Right hindlimb (tissue), 1 donor: ENCODE measurements at places on chromosomes 7 and 10.
A peak's percentile ranks its signal among the peaks of the same experiment; 100 is the strongest.

GRCh38 chr10:122029499-122030199 lies 40.7 kb downstream of the TACC2 start:
- peak; percentile 45 for DNase-seq

- no peak for DNase-seq
Observed at GRCh38 chr7:135775230-135775629, 26.6 kb upstream of the FAM180A start.

DNA sequence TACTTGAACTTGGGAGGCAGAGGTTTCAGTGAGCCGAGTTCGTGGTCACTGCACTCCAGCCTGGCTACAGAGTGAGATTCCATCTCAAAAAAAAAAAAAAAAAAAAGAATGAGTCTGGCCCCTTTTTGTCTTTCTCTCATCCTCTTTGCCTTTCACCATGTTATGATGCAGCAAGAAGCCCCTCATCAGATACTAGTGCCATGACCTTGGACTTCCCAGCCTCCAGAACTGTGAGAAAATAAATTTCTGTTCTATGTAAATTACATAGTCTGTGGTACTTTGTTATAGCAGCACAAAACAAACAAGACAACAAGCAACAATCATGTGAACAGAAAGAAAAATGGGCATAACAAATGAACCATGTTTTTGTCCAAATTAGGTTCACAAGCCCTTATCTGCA lies 2.3 kb upstream of the DBNL start:
- no peak for DNase-seq

DNA sequence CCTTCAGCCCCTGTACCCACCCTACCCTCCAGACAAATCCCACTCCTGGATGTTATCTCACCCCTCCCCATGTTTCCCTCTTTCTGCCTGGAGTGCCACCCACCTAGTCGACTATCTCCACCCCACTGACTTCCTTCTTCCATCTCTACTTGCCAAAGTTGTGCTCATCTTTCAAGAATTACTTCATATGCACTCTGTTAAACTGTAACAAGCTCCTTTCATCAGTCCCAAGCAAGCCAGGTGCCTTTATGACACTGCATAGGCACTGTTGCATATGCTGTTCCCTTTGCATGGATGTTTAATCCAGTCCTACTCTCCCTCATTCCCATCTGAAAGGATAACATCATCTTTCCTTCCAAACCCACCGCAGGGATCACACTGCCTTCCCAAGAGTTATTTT lies 8.9 kb upstream of the CDK1 start:
- DNase-seq, result no peak

DNA sequence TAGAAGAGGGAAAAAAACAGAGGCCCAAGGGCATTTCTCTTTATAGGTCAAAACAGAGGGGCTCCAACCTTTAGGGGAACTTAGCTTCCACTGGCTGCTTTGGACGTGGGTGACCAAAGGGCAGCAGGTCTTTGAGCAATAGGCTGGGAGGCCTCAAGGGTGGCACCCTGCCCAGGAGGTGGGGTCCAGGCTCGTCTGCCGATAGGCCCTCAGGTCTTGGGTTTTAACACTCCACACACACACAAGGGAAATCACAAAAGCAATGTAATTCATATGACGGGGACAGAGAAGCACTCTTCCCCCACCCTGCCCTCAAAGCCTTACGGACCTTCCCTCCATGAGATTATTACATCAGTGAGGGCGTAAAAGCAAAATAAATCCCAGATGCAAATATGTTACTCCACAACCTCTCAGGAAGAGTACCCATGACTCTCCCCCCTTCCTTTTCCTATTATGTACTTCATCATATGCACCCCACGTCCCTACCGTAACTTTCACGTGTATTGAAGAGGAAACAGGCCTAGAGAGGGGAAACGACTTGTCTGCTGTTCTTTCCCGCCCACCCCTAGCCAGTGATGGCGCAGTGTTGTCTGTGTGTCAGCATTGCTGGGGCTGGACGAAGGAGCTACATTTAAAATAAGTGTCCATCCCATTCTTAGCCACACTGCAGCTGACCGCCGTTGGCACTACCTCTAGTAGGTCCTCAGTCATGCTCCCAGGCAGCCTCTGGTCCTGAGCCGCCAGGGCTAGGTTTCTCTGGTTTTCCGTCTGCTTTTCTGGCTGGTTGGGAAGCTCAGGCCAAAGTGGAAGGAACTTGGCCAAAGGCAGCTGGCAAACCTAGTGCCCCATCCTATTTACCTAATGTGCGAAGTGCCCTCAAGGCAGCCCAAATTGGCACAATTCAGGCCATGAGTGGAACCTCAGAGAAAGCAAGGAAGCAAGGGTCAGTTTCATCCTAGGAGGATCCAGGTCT lies 2.1 kb downstream of the PCBD1 start:
- no peak for DNase-seq

GRCh38 chr10:28690545-28690944 lies 13.2 kb downstream of the BAMBI start:
- DNase-seq, result no peak
